ENCODE measurements at places on chromosomes 16 and 17.

GRCh38 chr17:10328971-10329923, 43.6 kb downstream of the MYH13 start:
- DNase-seq, result no peak

- no peak for DNase-seq
Measured at GRCh38 chr16:27843800-27844199, 219.7 kb downstream of the GSG1L start.

DNA sequence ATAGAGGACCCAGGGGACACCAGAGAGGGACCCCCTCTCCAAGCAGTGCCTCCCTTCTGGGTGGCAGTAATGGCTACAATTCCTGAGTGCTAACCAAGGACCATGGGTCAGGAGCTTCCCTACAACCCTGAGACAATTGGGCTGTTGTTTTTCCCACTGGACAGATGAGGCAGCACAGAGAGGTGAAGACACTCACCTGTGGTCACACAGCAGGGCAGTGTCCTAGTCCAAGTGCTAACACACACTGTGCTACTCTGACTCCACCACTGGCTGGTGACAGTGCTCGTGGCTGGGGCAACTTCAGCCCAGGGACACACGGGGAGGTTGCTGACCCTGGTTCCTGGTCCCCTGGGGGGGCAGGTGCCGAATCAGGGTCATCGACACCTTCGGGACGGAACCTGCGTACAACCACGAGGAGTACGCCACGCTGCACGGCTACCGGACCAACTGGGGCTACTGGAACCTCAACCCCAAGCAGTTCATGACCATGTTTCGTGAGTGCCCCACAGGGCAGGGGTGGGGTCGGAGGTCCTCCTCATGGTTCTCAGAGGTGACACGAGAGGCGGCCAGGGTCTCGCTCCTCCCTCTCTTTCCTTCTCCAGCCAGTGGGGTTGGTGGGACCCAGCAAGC, 58.1 kb downstream of the MGAT5B start:
- no peak for DNase-seq

- no peak for DNase-seq
Measured at GRCh38 chr16:836221-836620, 35.7 kb upstream of the GNG13 start.

- no peak for DNase-seq
Measured at GRCh38 chr16:84423416-84423837, 55.1 kb downstream of the ATP2C2 start.

- DNase-seq, result no peak
Measured at GRCh38 chr16:65833171-65833871, 533.2 kb upstream of the CDH5 start.
